ENCODE measurements at places on chromosomes 13 and 19.

DNA sequence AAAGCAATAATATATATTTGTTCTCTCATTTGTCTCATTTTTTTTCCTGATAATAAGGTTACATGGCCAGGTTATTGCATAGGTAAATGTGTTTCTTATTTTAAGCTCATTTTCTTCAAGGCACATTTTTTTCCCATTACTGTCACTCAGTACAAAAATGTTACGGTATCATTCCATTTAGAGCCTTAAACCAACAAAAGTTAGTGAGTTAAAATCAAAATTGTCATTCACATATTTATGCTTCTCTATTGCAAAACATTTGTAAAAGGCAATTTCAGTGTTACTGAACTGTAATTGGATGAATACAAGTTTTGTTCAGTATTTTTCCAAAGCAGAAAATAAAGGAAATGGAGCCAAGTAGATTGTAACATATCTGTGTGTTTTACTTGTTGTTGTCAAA lies 117.6 kb upstream of the MAB21L1 start:
- no peak for DNase-seq

GRCh38 chr19:35065574-35065973 lies 24.1 kb downstream of the HPN start:
- no peak for DNase-seq

- DNase-seq, result no peak
These were observed 246.3 kb downstream of the LACC1 start for GRCh38 chr13:44125943-44126469.

GRCh38 chr13:19695428-19695827 lies 62.0 kb downstream of the MPHOSPH8 start:
- DNase-seq, result no peak

DNA sequence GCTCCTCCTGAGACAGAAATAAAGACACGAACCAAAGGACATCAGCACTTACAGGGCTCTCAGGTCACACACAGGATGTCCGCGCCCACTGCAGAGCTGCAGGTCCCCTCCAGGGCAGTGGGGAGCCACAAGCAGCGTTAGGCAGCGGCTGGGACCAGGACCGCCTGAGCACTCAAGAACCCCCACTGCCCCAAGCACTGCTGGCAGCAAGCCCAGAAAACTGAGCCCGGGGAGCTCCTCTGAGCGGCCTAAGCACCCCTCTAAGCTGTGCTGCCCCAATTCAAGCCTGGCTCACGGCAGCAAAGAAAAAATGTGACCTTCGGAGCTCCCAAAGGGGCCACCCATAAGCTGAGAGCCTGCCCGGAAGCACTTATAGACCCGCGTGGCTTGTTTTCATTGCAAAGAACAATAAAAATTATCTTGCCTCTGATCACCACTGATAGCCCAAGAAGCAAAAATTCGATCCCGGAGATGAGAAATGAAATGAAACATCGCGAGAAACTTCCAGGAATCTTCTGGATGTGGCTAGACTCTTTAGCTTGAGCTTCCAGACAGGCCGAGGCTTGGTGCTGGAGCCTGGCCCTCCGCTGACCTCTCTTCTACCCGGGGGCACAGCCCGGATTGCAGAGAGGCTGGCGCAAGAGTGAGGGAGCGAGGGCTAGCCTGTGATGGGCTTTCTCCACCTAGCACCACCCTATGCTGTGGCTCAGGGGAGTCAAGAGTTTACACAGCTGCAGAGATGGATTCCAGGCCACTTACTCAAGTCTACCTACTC lies 6.3 kb downstream of the DPP9 start:
- DNase-seq, result no peak

DNA sequence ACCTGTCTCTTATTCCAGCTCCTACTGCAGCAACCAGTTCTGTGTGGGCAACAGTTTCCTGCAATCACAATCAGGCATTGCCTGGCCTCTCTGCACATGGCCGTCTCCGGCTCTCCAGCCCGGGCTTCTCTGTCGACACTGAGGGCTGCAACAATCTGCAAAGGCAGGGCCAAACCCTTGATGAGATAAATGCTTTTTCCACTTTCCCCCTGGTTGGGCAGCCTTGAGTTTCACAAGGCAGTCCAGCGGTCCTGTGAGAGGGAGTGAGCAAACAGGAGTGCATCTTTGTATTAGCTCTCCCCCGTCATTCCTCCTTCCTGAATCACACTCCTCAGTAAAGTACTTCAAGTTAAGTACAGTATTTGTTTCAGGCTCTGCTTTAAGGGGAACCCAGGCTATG lies 40.7 kb upstream of the VWA8 start:
- DNase-seq, result no peak

DNA sequence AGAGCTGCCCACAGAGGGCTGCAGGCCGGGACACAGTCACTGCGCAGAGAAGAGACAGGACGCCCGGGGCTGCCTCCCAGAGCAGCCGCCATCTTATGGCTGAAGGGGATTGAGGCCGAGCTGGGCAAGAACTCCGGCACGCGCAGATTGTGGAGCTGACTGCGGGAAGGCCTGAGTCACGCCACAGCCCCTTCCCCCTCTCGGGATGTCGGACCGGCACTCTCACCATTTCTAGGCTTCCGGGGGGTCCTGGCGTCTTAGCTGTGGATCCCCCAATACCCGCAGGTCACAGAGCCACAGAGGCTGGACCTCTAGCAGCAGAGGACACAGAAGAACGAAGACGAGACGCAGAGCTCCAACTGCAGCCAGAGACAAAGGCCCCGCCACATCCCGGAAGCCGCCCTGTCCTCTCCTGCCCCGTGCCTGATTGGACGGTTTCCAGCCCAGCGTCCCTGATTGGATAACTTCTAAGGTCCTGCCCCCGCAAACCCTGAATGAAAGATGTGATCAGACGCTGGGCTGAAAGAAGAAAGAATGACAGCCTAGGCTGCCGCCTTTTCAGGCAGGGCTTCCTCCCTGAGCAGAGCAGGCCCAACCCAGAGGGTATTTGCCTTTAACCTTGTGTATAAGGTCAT lies at the start of gene ZNF43:
ZNF43 (minus strand) TSS at position 373 of the 635 bp plus-strand sequence; CDS start at position 229, 144 bp downstream.
- peak; percentile 97 for DNase-seq

GRCh38 chr13:100537951-100538462 lies 50.6 kb downstream of the GGACT start:
- DNase-seq, result no peak

Measured in Ammon's horn (tissue), 1 donor.